ENCODE measurements at places on chromosomes 6 and 20. TPM values are rescaled to one million over a fixed set of nuclear protein-coding genes. Genes with fewer than 3 reads are reported as not detected.

DNA sequence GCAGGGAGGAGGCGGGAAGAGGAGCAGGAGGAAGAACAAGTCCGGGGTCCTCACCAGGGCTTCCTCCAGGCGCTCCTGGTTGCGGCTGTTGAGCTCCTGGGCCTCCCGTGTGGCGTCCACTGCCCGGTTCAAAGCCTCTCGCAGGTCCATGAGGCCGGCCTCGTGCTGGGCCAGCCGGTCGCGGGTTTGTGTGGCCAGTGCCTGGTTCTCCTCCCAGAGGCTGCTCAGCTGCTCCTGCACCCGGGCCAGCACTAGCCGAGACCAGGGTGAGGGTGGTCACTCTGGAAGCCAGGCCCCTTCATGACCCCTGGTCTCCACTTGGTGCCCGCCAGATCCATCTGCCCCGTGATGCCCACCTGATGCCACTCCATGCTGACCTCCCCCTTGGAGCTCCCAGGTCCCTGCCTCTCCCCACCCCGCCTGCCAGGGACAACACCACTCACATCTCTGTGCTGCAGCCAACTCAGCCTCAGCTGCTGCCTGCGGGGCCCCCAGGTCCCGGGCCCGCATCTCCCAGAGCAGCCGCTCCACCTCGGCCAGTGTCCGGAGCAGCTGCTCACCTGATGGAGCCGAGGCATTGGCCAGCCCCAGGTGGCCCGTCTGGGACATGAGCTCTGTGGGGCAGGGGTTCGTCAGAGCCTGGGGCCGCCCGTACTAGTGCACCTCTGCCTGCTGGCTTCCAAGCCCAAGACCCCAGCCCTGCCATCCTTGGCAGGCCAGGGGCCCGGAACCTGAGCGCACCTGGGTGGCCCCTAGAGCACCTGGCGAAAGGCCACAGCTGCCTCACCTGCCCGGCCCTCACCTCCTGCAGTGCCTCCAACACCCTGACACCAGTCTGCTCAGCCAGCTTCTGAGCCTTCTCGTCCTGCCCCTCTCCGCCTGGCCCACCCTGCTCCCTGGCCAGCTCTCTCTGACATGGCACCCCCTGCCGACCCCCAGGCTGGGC is 15.9 kb downstream of the ADRM1 start:
- peaks cover 59% of the 10 kb centered on the region for H3K36me3 ChIP-seq
- no peak for DNase-seq
- no peaks in the 10 kb centered on the region for H3K27me3 ChIP-seq
- H3K4me1 ChIP-seq: no peaks in the 10 kb centered on the region
- no peak overlapping the region for H3K4me3 ChIP-seq

- H3K27ac ChIP-seq: no peak overlapping the region
- H3K4me1 ChIP-seq: peaks cover 10% of the 10 kb centered on the region
- H3K27me3 ChIP-seq: no peaks in the 10 kb centered on the region
- no peak for DNase-seq
- no peak overlapping the region for H3K4me3 ChIP-seq
Observed at GRCh38 chr6:46104209-46104608, 25.6 kb upstream of the ENPP4 start.

GRCh38 chr6:132962936-132963868 is 148.8 kb downstream of the RPS12 start:
- H3K36me3 ChIP-seq: no peaks in the 10 kb centered on the region
- H3K27me3 ChIP-seq: no peaks in the 10 kb centered on the region
- H3K4me1 ChIP-seq: peaks cover 14% of the 10 kb centered on the region
- DNase-seq: no peak
- no peak overlapping the region for H3K4me3 ChIP-seq
- no peak overlapping the region for H3K27ac ChIP-seq

GRCh38 chr20:7274870-7275269 is 507.4 kb downstream of the BMP2 start:
- H3K36me3 ChIP-seq: no peaks in the 10 kb centered on the region
- no peak for DNase-seq
- no peak overlapping the region for H3K27ac ChIP-seq
- no peaks in the 10 kb centered on the region for H3K27me3 ChIP-seq

- no peaks in the 10 kb centered on the region for H3K36me3 ChIP-seq
- H3K4me3 ChIP-seq: no peak overlapping the region
Observed at GRCh38 chr6:138805016-138805765, 9.3 kb downstream of the ECT2L start.

DNA sequence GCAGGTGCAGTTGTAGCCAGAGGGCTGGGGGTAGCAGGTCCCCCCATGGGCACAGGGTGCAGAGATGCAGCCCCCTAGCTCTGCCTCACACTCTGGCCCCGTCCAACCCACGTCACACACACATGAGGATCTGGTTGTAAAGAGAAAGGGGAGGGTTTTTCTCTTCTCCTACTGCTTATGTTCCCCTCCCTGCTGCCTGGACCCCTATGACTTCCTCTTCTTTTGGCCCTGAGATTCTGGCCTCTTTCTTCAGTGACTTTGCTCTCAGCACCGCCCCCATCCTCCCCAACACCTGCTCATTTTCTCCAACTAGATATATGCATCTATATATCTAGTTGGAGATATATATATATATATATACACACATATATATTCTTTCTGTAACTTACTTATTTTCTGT is 9.7 kb downstream of the NOTCH4 start:
- no peak overlapping the region for H3K4me3 ChIP-seq
- no peak overlapping the region for H3K27ac ChIP-seq
- H3K4me1 ChIP-seq: no peaks in the 10 kb centered on the region
- DNase-seq: no peak

GRCh38 chr20:36110994-36111393 is 43.5 kb upstream of the EPB41L1 start:
- no peaks in the 10 kb centered on the region for H3K4me1 ChIP-seq
- H3K27me3 ChIP-seq: no peaks in the 10 kb centered on the region
- H3K4me3 ChIP-seq: no peak overlapping the region
- H3K27ac ChIP-seq: no peak overlapping the region

DNA sequence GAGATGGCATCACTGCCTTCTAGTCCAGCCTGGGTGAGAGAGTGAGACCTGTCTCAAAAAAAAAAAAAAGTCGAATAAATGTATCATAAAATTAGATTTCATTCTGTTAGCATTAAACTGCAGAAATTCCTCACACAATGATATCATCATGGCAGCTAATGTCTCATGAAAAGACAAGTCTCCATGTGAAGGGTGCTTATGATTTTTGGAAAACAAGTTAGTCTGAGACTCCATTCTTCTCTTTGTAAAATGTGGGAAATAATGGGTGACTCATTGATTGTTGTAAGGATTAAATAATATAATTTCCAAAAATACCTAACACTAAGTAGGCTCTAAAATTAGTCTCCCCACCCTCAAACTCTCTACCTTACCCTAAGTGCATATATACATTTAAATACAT is 49.6 kb upstream of the CDYL start:
- no peaks in the 10 kb centered on the region for H3K36me3 ChIP-seq
- no peak for DNase-seq
- peaks cover 9% of the 10 kb centered on the region for H3K4me1 ChIP-seq
- no peak overlapping the region for H3K4me3 ChIP-seq
- H3K27me3 ChIP-seq: no peaks in the 10 kb centered on the region

GRCh38 chr6:142118925-142119324 is 13.8 kb upstream of the GJE1 start:
- no peak for DNase-seq
- H3K27ac ChIP-seq: no peak overlapping the region
- no peaks in the 10 kb centered on the region for H3K4me1 ChIP-seq
- H3K36me3 ChIP-seq: no peaks in the 10 kb centered on the region

GRCh38 chr6:100343316-100344077 is 121.2 kb downstream of the SIM1 start:
- no peak for DNase-seq
- H3K4me3 ChIP-seq: no peak overlapping the region
- H3K36me3 ChIP-seq: no peaks in the 10 kb centered on the region

Gene MCCD1
- not detected for total RNA-seq

Gene LTA
- not detected for total RNA-seq

Gene PROKR2
- not detected for total RNA-seq

Gene ZBTB22
- 15.0 TPM for total RNA-seq

Gene GPLD1
- 22.3 TPM for total RNA-seq

Gene IL17A
- total RNA-seq: not detected

Data from thoracic aorta (tissue), 2 donors.